ENCODE measurements at places on chromosomes 7 and 10. TPM values are rescaled to one million over a fixed set of nuclear protein-coding genes. Genes with fewer than 3 reads are reported as not detected.

The RADIL gene
- total RNA-seq, result 0.42 TPM

GRCh38 chr7:45065031-45065995, 23.5 kb downstream of the NACAD start:
- H3K4me3 ChIP-seq, result no peak overlapping the region
- no peak for DNase-seq
- H3K36me3 ChIP-seq, result peaks cover 56% of the 10 kb centered on the region
- H3K27me3 ChIP-seq, result no peaks in the 10 kb centered on the region
- no peak overlapping the region for H3K27ac ChIP-seq

The ST8SIA6 gene
- not detected for total RNA-seq

GRCh38 chr10:71073451-71074175, 138.8 kb upstream of the UNC5B start:
- no peaks in the 10 kb centered on the region for H3K36me3 ChIP-seq
- no peak overlapping the region for H3K27ac ChIP-seq
- H3K27me3 ChIP-seq, result no peaks in the 10 kb centered on the region
- H3K4me3 ChIP-seq, result no peak overlapping the region
- no peaks in the 10 kb centered on the region for H3K4me1 ChIP-seq

- H3K4me3 ChIP-seq, result no peak overlapping the region
- H3K36me3 ChIP-seq, result no peaks in the 10 kb centered on the region
- H3K27ac ChIP-seq, result no peak overlapping the region
- H3K4me1 ChIP-seq, result no peaks in the 10 kb centered on the region
- no peak for DNase-seq
- H3K27me3 ChIP-seq, result peaks cover 6% of the 10 kb centered on the region
Observed at GRCh38 chr10:29794776-29795611, 160.2 kb upstream of the SVIL start.

DNA sequence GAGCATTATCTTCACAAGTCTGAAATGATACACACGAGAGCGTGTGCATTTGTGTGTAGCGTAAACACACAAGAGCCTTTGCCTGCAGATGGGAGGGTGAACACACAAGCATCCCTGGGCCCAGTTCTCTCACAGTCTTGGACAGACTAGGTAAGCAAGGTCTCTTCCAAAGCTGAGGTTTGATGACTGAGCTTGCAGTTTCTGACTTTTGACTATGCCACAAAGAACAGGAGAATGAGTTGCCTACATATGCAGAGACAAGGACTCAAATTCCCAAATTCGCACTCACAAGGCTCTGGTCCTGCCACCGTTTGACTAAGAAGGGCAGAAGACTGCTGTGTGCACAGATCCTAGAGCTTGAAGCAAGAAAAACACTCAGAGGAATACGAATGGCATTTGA, 55.8 kb downstream of the FAM53B start:
- peaks cover 33% of the 10 kb centered on the region for H3K36me3 ChIP-seq
- H3K4me1 ChIP-seq, result peaks cover 81% of the 10 kb centered on the region
- no peak overlapping the region for H3K4me3 ChIP-seq
- DNase-seq, result peak; percentile 29

The FZD1 gene
- total RNA-seq, result 0.69 TPM

The FXYD4 gene
- total RNA-seq, result not detected

DNA sequence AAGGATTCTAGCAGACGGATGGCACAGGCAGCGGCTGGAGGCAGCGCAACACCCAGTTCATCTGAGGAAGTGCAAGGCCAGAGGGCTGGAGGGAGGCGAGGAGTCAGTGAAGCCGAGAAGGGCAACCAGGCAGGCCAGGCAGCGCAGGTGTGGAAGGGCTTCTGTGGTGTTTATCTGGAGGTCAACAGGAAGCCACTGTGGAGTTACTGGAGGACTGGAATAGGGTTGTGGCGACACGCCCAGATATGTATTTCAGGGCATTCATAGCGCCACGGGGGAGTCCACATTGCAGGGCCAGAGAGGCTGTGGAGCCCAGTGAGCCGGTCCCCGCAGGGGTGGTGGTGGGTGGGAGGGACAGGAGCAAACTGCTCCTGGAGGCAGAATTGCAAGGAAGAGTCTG, 150.6 kb downstream of the CDH23 start:
- no peaks in the 10 kb centered on the region for H3K36me3 ChIP-seq
- no peak overlapping the region for H3K27ac ChIP-seq
- H3K27me3 ChIP-seq, result no peaks in the 10 kb centered on the region
- DNase-seq, result no peak

The CALHM3 gene
- total RNA-seq, result not detected

The TMEM120A gene
- 14.5 TPM for total RNA-seq

The CDHR3 gene
- total RNA-seq, result 0.93 TPM

GRCh38 chr10:122254831-122255230, 16.3 kb upstream of the BTBD16 start:
- H3K27ac ChIP-seq, result no peak overlapping the region
- no peaks in the 10 kb centered on the region for H3K4me1 ChIP-seq
- no peak for DNase-seq
- H3K27me3 ChIP-seq, result peaks cover 4% of the 10 kb centered on the region

- peaks cover 16% of the 10 kb centered on the region for H3K27me3 ChIP-seq
- H3K27ac ChIP-seq, result no peak overlapping the region
- H3K4me1 ChIP-seq, result no peaks in the 10 kb centered on the region
- DNase-seq, result no peak
- no peaks in the 10 kb centered on the region for H3K36me3 ChIP-seq
Observed at GRCh38 chr7:45155941-45156340, 1.6 kb upstream of the RAMP3 start.

DNA sequence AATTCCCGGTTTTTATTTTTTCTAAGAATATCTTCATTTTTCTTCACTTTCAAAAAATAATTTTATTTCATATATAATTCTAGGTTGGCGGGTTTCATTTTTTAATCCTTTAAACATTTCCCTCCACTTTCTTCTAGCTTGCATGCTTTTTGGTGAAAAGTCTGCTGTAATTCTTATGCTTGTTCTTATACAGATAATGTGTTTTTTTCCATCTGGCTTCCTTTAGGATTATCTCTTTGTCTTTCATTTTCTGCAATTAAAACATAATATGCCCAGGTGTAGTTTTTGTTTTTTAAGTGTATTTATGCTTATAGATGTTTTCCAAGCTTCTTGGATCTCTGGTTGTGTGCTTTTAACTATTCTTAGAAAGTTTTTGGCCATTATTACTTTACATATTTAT, 341.3 kb upstream of the SEMA3C start:
- no peaks in the 10 kb centered on the region for H3K4me1 ChIP-seq
- H3K27me3 ChIP-seq, result no peaks in the 10 kb centered on the region
- H3K4me3 ChIP-seq, result no peak overlapping the region
- no peak for DNase-seq

DNA sequence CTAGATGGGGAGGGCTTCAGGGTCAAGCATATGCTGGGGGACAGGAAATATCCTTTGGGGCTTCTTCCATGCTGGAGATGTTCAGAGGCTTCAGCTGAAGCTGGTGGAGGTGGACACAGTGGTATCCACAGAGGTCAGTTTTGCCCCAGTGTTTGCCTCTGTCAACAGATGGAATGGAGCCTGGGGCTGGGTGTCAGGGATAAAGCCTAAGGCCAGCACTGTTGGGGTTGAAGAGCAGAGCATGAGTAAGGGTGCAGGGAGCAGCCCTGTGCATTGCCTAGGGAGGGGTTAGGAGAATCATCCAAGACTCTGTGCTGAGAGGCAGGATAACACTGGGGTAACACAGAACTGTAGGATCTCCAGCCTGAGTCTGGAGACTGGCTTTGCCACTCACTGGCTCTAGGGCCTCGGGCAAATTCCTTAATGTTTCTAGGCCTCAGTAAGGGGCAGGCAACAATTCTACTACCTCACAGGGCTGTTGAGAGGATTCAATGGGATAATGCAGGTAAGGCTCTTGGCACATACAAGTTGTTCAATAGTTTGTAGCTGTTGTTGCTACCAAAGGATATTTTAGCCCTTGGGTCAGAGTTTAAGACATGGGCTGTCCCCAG, 21.8 kb upstream of the MYL7 start:
- no peak overlapping the region for H3K4me3 ChIP-seq
- H3K27me3 ChIP-seq, result no peaks in the 10 kb centered on the region
- H3K27ac ChIP-seq, result no peak overlapping the region

GRCh38 chr10:63210611-63211196, 77.6 kb downstream of the NRBF2 start:
- peak; percentile 51 for DNase-seq
- no peak overlapping the region for H3K4me3 ChIP-seq
- H3K4me1 ChIP-seq, result peaks cover 57% of the 10 kb centered on the region

DNA sequence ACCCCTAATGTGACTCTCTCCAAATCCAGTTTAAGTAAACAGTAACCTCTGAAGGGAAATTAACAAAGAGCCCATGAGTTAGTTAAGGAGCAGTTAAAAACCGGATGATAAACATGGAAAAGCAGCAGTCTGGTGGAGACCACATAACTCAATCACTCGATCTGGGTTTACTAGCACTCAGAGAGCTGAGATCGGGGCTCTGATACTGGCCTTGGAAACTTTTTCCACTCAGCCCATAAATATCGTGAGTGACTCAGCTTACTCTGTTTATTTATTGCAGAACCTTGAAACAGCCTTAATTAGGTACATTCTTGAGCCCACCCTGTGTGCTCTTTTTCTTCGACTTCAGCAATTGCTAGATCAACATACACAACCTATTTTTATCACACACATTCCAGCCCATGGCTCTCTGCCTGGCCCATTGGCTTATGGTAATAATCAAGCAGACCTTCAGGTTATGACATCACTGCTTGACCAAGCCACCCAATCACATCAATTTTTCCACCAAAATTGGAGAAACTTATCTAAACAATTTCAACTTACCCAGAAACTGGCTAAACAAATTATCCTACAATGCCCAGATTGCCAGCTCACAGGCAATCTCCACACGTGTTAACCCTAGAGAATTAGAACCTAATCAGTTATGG, 82.2 kb upstream of the GPR22 start:
- H3K4me1 ChIP-seq, result no peaks in the 10 kb centered on the region
- no peak overlapping the region for H3K4me3 ChIP-seq
- no peak overlapping the region for H3K27ac ChIP-seq
- peaks cover 2% of the 10 kb centered on the region for H3K36me3 ChIP-seq
- no peak for DNase-seq
- no peaks in the 10 kb centered on the region for H3K27me3 ChIP-seq

DNA sequence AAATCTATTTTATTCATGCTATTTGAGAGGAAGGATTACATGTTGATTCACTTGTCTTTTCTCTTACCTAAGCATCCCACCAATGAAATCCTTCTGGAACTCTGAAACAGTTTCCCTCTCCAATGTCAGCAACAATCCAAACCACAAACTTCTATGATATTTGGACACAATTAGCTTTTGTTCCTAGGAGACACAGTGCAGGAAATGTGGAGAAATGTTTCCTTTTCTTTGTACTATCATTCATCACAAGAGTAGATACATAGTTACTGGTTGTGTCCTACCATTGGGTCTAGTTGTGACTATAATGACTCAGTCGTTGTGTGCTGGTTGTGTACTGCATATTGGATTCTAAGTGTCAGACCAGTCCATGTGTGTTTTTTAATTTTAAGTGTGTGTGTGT, 156.8 kb upstream of the MAGI2 start:
- DNase-seq, result no peak
- H3K4me1 ChIP-seq, result no peaks in the 10 kb centered on the region
- H3K27ac ChIP-seq, result no peak overlapping the region
- H3K36me3 ChIP-seq, result no peaks in the 10 kb centered on the region
- H3K27me3 ChIP-seq, result no peaks in the 10 kb centered on the region
- no peak overlapping the region for H3K4me3 ChIP-seq

GRCh38 chr10:11516431-11516746, 95.1 kb downstream of the USP6NL start:
- peaks cover 5% of the 10 kb centered on the region for H3K36me3 ChIP-seq
- H3K4me1 ChIP-seq, result peaks cover 21% of the 10 kb centered on the region
- H3K27ac ChIP-seq, result no peak overlapping the region
- DNase-seq, result no peak
- H3K4me3 ChIP-seq, result no peak overlapping the region

The NPY gene
- total RNA-seq, result not detected

The OR2A5 gene
- total RNA-seq, result not detected

The ATP6V1F gene
- total RNA-seq, result 109 TPM

The NRCAM gene
- total RNA-seq, result 0.60 TPM

GRCh38 chr7:152162287-152162686, 136.8 kb downstream of the GALNT11 start:
- peaks cover 12% of the 10 kb centered on the region for H3K4me1 ChIP-seq
- DNase-seq, result no peak
- H3K27me3 ChIP-seq, result no peaks in the 10 kb centered on the region
- peaks cover 41% of the 10 kb centered on the region for H3K36me3 ChIP-seq

GRCh38 chr7:37970211-37970610, 49.8 kb downstream of the EPDR1 start:
- no peak for DNase-seq
- no peaks in the 10 kb centered on the region for H3K27me3 ChIP-seq

- no peak for DNase-seq
- no peaks in the 10 kb centered on the region for H3K36me3 ChIP-seq
- no peaks in the 10 kb centered on the region for H3K27me3 ChIP-seq
- H3K27ac ChIP-seq, result no peak overlapping the region
- H3K4me1 ChIP-seq, result no peaks in the 10 kb centered on the region
Observed at GRCh38 chr7:81025360-81025759, 106.5 kb upstream of the SEMA3C start.

- H3K4me1 ChIP-seq, result no peaks in the 10 kb centered on the region
- H3K27ac ChIP-seq, result no peak overlapping the region
- H3K4me3 ChIP-seq, result no peak overlapping the region
- no peaks in the 10 kb centered on the region for H3K27me3 ChIP-seq
- no peak for DNase-seq
Observed at GRCh38 chr7:115747174-115747573, 283.4 kb downstream of the TFEC start.

The INPP5F gene
- 10.9 TPM for total RNA-seq

DNA sequence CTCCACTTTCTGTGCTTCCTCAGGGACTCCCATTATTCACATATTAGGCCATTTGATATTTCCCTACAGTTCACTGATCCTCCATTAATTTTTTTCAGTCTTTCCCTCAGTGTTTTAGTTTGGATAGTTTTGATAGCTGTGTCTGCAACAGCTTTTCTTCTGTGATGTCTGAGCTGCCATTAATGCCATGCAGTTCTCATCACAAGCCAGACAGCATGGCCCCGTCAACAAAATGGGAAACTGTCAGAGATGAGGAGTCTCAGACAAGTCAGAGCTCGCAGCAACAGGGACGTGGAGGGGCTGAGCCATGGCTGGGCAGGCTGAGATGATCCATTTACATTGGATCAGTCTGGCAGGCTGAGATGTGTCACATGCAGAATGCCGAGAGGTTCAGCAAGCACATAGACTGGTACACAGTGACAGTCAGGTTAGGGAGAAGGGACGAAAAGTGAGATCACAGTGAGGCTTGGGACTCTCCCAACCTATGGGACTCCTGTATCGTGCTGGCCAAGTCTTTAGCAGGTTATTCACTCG, 65.4 kb downstream of the NPS start:
- H3K4me3 ChIP-seq, result no peak overlapping the region
- no peaks in the 10 kb centered on the region for H3K36me3 ChIP-seq
- DNase-seq, result no peak
- peaks cover 4% of the 10 kb centered on the region for H3K27me3 ChIP-seq

GRCh38 chr10:21402606-21403083, 122.8 kb downstream of the SKIDA1 start:
- H3K36me3 ChIP-seq, result no peaks in the 10 kb centered on the region
- peaks cover 20% of the 10 kb centered on the region for H3K4me1 ChIP-seq
- H3K4me3 ChIP-seq, result no peak overlapping the region
- H3K27ac ChIP-seq, result no peak overlapping the region

The CPXM2 gene
- not detected for total RNA-seq

The PRPS1L1 gene
- total RNA-seq, result not detected
